ENCODE measurements at places on chromosomes 3 and 15.
A peak's percentile ranks its signal among the peaks of the same experiment; 100 is the strongest.

DNA sequence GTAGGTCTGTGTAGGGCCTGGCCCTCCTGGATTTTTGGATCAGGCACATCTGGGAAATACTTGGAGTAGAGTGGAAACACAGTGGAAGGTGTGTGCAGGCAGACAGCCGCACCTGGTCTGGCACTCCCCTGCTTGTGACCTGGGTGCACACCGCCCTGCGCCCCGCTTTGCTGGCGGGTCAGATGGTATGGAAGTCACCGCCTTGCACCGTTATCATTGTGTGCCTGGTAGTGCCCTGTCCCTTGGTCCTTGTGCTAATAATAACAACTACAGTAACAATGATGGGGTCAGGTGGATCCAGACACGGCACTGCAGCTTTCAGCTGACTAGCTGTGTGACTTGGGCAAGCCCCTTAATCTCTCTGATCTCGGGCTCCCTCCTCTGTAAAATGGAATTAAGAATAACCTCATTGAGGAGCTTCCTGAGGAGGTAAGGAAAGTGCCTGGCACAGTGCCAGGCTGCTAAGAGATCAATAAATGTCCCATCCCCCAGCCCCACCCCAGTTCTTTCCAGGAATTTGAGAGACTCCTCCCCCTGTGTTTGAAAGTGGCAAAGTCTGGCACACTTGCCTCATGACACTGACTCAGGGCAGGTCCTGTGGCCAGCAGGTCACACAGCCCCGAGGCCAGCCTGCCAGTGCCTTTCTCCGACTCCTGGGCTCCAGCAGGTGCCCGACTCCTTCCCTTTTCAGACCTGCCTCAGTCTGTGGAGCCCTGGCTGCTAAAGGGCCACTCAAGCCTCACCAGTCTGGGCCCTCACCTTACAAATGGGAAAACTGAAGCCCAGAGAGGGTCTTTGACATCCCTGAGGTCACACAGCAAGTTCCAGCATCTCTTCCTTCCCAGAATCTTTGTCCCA lies 9.8 kb downstream of the ISG20 start:
- DNase-seq: peak; percentile 14

DNA sequence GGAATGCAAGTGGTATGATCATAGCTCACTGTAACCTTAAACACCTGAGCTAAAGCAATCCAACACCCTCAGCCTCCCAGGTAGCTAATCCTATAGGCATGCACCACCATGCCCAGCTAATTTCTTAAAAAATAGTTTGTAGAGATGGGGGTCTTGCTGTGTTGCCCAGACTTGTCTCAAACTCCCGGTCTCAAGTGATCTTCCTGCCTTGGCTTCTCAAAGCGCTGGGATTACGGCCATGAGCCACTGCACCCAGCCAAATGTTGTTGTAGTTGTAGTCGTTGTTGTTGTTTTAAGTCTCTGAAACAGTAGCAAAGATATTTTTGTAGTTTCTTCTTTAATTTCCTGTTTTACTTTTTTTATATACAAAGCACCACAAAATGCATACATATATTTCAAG lies 616.6 kb downstream of the NAALADL2 start:
- DNase-seq: no peak

DNA sequence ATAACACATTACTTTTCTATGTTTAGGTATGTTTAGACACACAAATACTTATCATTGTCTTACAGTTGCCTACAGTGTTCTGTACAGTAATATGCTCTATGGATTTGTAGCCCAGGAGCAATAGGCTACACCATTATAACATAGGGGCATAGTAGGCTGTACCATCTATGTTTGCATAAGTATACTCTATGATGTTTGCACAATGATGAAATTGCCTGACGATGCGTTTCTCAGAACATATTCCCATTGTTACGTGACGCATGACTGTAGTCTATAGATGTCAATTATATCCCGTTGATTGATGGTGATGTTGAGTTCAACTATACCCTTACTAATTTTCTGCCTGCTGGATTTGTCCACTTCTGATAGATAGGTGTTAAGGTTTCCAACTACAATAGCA lies 139.4 kb upstream of the PFN2 start:
- DNase-seq: no peak

DNA sequence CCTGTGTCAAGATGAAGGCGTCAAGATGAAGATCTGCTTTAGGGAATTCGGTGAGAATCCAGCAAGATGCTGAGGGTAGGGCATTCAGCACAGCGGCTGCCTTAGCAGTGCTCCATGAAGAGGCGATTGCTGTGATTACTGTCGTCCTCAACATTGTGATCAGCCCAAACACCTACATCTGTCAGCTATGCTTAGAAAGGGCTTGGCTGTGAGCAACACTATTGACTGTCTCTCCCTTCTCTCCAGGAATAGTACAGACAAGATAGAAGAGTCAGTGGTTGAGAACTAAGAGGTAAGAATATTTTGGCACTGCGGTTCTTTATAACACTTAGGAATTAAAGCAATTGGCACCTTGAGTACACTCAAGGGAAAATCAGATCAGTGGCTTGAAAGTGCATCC lies 91.3 kb downstream of the THBS1 start:
- no peak for DNase-seq

DNA sequence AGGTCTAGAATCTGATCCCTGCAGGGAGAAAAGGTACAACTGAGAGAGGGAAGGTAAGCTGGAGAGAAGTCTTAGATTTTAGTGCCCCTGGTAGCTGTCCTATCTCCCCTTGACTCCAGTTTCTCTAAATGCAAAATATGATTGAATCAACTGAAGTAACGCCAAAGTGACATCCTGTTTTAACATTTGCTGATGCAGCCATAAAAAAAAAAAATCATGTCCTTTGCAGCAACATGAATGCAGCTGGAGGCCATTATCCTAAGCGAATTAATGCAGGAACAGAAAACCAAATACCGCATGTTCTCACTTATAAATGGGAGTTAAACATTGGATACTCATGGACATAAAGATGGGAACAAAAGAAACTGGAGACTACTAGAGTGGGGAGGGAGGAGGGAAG lies 42.4 kb upstream of the LCTL start:
- no peak for DNase-seq

DNA sequence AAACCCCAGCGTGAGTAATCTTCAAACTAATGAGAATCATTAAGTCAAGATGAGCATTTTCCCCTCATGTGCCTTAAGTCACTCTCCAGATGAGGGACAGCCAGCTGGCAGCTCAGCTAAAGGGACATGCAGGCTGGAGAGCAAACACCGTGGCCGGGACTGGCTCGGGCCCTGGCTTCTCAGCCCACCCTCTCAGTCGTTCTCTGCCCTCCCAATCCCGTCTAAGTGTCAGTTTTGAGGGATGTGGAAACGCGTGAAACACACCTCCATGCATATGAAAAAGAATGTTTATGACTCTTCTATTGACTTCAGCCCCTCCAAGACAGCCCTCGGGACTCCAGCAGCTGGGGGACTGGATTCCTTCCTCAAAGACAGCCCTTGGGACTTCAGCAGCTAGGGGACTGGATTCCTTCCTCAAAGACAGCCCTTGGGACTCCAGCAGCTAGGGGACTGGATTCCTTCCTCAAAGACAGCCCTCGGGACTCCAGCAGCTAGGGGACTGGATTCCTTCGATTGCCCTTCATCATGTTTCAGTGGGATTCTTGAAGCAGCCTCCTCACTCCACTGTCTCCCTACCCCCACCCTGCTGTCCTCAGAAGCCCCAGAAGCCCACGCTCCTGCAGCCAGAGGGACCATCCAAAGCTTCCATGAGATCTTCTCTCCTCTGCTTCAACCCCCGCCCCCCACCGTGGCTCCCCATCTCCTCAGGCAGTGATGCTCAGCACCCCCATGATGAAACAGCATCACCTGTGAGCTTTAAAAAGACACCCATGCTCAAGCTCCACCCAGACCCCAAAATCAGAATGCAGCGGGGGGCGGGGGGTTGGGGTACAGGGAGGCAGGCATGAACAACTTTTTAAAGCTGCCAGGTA lies 228.9 kb downstream of the XXYLT1 start:
- no peak for DNase-seq

GRCh38 chr3:151283907-151284461 lies 5.6 kb upstream of the P2RY14 start:
- peak; percentile 18 for DNase-seq

DNA sequence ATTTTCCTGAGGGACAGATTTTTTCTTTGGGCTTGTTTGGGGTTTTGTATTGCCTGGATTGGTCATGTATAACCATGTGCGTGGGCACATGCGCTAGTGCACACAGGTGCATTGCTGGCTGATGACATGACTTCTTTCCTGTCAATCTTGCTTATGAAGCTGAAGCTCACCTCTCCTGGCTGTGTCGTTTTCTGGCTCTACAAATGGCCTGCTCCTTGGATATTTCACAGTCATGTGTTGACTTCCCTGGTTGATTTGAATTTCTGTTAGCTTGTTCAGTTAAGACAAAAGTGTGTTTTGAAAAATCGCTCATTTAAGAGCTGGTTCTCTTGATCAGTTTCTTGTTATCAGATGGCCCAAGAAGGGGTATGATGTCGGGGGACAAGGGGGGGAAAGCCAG lies 11.5 kb downstream of the PTPRG start:
- no peak for DNase-seq

- no peak for DNase-seq
Observed at GRCh38 chr3:168212664-168213285, 117.1 kb upstream of the GOLIM4 start.

DNA sequence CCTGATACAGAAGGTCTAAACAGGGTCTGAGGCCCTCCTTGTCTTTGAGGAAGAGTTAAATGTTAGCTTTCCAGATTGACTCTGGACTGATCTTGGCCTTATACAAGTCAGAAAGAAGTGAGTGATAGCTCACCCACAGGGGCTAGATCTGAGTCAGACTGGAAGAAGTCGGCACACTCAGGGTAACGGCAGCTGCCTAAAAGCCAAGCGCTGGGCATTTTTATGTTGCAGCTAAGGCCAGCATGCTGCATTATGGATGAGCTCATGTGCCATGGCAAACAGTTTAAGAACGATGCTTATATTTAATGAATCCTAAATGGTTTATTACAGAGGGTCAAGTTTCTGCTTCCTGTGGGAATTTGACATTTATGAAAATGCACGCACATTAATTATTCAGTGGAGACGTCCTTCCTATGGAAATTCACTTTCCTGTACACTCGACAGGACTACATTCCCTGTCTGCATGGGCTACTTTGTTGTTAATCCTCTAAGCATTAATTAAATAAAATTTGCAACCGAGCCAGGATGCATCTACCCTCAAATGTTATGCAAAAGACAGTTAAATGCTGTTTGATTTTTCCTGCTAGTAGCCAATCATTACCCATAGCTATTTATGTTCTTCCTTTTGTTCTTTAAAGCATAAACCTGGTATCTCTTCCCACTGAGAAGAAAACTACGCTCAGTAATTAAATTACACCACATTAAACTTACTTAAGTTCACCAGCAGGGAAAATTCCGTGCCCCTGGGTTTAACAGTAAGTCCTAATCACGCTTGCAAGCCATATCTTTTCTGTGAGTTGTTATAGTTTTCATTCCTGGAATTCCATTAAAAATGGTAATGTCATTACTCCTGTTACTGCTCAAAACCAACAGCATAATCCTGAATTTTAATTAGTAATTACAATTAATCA lies 762.7 kb upstream of the CFAP20DC start:
- no peak for DNase-seq

DNA sequence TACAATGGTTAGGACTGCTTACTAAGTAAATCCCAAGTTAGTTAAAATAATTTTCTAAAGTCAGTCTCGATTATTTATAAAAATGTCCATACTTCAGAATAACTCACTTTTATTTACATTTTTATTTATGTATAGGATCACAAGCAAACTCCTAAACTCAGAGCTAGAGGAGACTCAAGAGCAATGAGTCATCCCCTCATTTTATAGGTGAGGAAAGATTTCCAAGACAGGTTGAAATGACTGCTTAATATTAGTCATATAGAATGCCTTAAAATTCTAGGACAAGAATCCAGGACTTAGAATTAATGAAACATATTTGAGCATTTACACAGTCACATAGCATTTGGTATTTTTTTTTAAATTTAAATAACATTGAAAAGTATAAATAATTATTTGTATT lies 983.8 kb downstream of the SI start:
- DNase-seq: no peak

DNA sequence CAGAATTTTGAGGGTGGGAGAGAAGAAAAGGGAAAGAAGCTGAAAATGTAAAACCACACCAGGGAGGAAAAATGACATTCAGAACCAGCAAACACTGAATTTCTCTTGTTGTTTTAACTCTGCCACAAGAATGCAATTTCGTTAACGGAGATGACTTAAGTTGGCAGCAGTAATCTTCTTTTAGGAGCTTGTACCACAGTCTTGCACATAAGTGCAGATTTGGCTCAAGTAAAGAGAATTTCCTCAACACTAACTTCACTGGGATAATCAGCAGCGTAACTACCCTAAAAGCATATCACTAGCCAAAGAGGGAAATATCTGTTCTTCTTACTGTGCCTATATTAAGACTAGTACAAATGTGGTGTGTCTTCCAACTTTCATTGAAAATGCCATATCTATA lies 15.5 kb downstream of the GREM1 start:
- DNase-seq: peak; percentile 7

GRCh38 chr15:79003896-79004295 lies 59.0 kb upstream of the CTSH start:
- DNase-seq: no peak

DNA sequence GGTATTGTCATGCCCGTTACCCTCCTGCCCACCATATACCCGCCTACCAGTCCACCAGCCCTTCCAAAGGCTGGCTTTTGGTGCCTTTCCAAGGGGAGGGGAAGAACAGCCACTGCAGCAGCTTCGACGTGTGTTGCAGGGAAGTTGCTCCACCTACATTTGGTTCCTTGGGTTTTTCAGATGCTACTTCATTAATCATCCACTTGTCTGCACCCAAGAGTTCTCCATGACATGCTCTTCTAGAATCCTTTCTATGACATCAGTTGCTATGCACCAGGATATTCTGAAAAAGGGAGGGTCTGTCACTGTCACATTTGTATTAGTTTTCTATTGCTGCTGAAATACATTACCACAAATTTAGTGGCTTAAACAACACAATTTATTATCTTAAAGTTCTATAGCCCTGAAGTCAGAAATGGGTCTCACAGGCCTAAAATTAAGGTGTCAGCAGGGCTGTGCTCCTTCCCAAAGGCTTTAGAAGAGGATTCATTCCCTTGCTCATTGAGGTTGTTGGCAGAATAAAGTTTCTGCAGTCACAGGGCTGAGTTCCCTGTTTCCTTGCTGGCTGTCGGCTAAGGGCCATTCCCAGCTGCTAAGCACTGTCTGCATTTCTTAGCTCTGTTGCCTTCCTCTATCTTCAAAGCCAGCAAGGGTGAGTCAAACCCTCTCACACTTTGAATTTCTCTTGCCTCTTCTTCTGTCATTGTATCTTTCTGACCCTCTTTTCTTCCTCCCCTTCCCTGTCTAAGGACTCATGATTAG lies at the start of gene LYZL4:
Gene LYZL4 (minus strand): TSS at position 241 of the 762 bp plus-strand sequence. CDS start 3,359 bp downstream, outside the sequence.
- DNase-seq: no peak

DNA sequence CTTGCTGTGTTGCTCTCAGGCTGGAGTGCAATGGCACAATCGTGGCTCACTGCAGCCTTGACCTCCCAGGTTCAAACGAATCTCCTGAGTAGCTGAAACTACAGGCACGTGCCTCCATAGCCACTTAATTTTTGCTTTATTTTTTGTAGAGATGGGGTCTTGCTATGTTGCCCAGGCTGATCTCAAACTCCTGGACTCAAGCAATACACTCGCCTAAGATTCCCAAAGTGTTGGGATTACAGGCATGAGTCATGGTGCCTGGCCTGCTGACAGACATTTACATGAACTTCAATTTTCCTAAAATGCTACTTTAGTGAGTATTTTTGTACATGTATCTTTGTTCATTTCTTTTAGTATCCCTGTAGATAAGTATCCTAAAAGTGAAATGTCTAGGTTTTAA lies 132.3 kb downstream of the SUCLG2 start:
- DNase-seq: no peak

GRCh38 chr3:97863031-97863430 lies 41.2 kb downstream of the CRYBG3 start:
- DNase-seq: peak; percentile 7

Measured in HCEC 1CT (cell line).